ENCODE measurements at places on chromosomes 6 and 20.

DNA sequence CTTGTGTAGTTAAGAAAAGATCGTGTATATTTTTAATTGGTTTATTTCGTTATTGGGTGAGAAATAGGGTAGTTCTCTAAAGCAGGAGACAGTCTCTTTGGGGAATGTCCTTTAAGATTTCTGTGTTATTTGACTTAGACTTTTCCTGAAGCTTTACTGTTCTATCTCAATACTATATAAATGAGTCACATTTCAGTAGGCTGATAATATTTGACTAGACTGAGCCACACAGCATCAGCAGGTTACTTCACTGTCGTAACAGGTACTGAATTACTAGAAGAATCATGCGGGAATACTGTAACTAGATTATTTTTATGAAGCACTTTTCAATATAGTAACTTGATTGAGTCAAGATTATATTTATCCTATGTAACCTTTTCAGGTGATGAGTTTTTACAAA lies 1.4 kb downstream of the SMAP1 start:
- peak; percentile 33 for DNase-seq

- no peak for DNase-seq
Measured at GRCh38 chr6:90420500-90420899, 123.9 kb upstream of the BACH2 start.

- DNase-seq: no peak
Measured at GRCh38 chr20:6806275-6806674, 38.8 kb downstream of the BMP2 start.

DNA sequence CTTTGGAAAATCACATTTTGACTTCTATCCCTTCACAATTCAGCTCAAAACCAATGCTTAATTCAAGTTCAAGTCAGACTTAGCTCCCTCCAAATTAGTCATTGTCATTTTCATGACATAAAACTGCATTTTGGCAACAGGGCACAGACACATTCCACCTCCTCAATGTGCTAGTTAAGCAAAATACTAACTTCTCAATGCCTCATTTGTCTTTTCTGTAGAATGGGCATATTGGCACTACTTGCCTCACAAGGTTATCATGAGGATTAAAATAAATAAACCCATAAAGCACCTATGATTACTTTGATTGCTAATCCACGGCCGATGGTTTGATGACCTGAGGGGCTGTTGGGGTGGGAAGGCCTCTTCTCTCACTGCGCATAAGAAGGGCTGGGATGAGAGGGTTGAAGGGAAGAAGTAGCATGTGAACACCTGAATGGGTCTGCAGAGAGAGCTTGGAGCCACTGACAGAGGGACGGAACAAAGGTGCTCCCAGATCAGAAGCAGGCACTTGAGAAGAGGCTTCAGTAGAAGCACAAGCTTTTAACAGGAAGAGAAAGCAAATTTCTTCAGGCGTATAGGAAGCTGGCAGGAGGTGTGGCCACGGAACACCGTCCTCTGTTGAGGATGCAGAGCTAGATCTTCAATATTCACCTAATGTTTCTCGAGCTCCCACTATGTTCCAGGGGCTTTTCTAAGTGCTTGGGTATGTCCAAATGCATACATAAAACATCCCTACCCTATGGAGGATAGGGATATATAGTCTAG lies 11.7 kb upstream of the TBC1D7 start:
- DNase-seq: no peak

- DNase-seq: peak; percentile 39
Measured at GRCh38 chr6:17269840-17270239, 11.3 kb upstream of the RBM24 start.

DNA sequence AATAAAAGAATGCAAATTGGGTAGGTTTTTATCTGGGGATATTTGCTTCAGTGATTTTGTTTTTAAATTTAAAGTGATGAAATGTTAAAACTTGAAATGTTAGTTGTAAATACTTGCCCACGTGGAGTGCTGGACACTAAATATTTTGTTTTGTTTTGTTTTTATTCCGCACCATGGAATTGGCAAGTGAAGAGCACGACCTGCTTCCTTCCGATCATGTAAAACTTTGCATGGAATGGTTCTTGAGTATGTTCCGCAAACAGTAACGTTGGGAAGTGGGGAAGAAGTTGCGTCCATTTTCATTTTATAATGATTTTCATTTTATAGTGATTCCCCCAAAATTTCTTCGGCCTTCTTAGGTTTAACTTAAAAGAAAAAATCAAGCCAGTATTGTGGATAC lies 765 bp downstream of the IRAK1BP1 start:
- DNase-seq: peak; percentile 10

DNA sequence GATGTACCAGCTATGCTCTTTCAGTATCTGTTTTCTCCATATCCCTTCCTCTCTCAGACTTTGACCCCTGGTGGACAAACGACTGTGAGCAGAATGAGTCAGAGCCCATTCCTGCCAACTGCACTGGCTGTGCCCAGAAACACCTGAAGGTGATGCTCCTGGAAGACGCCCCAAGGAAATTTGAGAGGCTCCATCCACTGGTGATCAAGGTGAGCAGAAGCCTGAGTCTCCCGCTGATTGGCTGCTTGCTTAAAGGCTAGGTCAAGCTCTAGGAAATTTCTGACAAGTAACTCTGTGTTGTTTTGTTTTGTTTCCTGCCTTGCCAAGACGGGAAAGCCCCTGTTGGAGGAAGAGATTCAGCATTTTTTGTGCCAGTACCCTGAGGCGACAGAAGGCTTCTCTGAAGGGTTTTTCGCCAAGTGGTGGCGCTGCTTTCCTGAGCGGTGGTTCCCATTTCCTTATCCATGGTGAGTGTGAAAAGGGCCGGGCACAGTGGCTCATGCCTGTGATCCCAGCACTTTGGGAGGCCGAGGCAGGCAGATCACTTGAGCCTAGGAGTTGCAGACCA lies 28.6 kb downstream of the C6orf89 start:
- DNase-seq: peak; percentile 52

GRCh38 chr6:90103056-90103800 lies 193.4 kb downstream of the BACH2 start:
- DNase-seq: no peak

- DNase-seq: no peak
Measured at GRCh38 chr20:33279261-33279910, 3.6 kb upstream of the BPIFB1 start.

DNA sequence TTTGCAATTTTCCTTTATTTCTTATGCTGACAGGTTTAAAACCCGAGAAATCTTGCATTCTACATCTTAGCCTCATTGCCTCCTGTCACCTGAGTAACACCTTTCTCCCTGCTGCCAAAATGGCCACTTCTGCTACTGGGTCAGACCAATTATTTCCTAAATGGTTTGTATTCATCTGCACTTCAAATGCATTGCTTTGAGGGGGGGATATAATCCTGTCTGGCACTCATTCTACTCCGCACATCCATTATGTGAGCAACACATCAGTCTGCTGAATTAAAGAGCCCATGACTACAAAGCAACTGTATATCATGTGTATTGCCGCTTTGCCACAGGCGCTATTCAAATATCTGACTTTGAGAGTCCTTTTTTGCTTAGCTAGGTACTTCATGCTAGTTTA lies 141.6 kb upstream of the TSHZ2 start:
- DNase-seq: no peak

GRCh38 chr20:10674684-10675449 lies 1.1 kb upstream of the JAG1 start:
- peak; percentile 86 for DNase-seq

- no peak for DNase-seq
Measured at GRCh38 chr6:25829375-25829774, 2.5 kb downstream of the SLC17A1 start.

GRCh38 chr6:127933852-127934840 lies 33.3 kb upstream of the THEMIS start:
- no peak for DNase-seq

GRCh38 chr20:57713951-57714350 lies 4.1 kb upstream of the PMEPA1 start:
- no peak for DNase-seq

- DNase-seq: no peak
Measured at GRCh38 chr6:111579816-111580215, 25.9 kb downstream of the TRAF3IP2 start.

GRCh38 chr6:27864906-27865849 lies 47.0 kb downstream of the OR2B2 start:
- peak; percentile 98 for DNase-seq

DNA sequence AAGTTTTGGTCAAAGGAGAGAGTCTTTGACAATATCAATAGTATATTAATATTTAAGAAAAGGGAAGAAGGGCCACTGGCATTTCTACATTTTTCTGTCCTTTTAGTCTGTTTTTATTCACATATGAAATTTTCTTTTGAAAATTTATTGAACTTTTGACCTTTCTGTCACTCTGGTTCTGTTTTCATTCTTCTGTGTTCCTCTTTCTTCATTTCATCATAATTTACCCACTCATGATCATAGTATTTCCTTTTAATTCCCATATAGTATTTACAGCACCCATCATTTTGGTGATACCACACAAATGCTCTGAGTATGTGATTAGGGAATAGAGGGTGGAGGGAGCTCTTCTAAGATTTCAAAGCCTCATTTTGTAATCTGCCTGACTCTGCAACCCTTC lies 142.8 kb downstream of the GJA1 start:
- no peak for DNase-seq

DNA sequence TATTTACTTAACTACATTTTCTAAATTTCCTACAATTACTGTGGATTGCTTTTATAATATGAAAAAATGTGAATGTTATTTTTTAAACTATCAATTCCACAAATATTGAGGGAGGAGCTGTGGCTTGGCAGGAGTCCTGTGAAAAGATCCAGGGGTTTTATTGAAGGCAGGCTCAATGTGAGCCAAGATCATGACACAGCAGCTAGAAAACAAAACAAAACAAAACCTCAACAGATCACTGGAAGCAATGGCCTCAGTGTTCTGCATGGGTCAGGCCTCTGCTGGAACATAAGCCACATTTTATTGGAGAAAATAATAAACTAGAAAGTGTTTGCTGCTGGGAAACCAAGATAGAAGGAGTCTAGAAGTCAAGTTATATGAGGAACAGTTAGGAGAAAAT lies 19.4 kb upstream of the RCAN2 start:
- DNase-seq: peak; percentile 91

GRCh38 chr6:132952031-132952867 lies 137.9 kb downstream of the RPS12 start:
- no peak for DNase-seq

DNA sequence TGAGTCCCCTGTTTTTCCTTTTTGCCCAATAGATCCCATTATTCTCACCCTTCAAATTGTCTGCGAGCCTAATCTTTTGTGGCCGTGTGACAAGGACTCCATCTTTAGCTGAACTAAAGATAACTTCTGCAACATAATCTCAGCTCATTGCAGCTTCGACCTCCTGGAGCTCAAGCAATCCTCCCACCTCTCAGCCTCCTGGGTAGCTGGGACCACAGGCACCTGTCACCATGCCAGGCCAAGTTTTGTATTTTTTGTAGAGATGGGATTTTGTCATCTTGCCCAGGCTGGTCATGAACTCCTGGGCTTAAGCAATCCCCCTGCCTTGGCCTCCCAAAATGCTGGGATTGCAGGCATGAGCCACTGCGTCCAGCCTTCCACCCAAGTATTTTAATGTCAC lies 161.0 kb downstream of the GJA1 start:
- no peak for DNase-seq

DNA sequence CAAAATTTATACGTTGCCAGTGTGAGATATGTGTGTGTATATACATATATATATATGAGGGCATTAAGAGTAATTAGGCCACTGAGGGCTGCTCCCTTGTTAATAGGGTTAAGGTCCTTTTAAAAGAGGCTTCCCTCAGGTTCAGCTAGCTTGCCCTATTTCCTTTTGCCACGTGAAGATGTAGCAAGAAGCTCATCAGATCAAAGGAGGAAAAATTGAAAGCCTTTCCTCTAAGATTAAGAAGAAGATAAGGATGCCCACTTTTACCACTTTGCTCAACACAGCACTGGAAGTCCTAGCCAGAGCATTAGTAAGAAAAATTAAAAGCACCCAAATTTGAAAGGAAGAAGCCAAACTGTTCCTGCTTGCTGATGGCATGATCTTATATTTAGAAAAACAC lies 33.2 kb upstream of the ISM1 start:
- DNase-seq: no peak

DNA sequence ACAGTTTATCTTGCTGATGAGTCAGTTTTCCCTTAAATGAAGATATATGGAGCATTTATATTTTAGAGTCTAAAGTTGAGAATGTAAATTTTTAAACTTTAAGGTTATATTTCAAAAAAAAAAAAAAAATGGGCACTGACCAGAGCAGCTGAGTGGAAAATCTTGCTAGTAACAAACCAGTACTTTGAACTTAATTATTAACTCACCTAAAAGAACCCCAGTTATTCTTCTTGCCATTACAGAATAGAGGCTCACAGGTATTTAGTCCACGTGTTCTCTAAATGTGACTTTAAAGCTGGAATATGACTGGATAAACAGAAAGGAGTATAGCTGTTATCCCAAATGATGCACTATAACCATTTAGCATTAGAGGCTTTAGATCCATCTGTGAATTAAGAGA lies 178.4 kb downstream of the COL9A1 start:
- no peak for DNase-seq

All from adipocyte (in vitro differentiated cells).